ENCODE measurements at places on chromosomes 1 and 21.

DNA sequence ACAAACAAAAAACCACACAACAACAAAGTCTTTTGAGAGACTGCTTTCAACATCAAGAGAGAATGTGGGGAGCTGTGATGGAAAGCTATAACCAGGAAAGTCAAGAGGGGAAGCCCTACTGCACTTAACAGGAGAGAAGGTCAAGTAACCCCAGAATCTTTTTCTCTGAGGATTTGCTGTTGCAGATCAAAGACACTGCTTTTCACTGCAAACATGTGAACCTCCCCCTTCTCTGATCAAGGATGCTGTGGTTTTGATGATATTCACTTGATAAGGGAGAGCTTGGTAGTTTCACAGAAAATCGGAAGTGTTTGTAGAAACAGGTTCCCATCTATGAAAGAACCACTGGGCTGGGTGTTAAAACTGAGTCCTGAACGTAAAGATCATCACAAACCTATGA lies 4.8 kb downstream of the ETV3 start:
- DNase-seq, result no peak

- no peak for DNase-seq
Observed at GRCh38 chr1:177566495-177566894, 395.7 kb downstream of the BRINP2 start.

GRCh38 chr1:226627050-226627755 lies 78.6 kb downstream of the STUM start:
- no peak for DNase-seq

DNA sequence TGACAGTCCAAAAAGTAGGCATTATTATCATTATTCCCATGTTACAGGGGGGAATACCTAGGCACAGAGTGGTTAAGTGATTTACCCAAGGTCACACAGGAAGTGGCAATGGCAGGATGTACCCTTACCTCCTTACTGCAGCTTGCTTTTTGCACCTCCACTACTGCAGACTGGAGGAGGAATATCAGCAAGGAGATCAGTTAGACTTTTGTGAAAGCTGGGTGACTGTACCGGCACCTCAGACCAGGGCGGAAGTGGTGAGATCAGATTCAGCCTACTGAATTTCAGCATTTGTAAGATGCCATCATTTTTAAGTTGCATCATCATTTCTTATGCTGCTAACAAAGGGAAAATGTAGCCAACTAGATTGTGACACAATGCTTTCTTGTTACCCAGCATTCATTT lies 4.5 kb downstream of the ADARB1 start:
- DNase-seq, result no peak

DNA sequence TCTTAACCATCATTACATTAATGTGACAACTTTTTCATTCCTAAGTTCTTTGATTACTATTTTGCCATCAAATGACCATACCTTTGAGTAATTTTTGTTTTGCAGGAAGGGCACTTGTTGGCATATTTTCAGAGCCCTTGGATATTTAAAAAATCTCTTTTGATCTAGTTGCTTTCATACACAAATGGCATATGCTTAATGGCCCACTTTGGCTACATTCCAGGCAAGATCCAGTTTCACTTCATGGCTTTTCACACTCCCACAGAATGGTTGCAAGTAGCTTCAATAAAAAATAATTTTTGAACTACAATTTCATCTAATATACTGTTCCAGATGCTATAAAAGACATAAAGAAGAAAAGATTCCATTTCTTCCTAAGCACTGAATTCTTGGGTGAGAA lies 18.1 kb downstream of the ADAM30 start:
- DNase-seq, result no peak

GRCh38 chr1:228336308-228337030 lies 70.2 kb downstream of the TRIM11 start:
- no peak for DNase-seq

- DNase-seq, result no peak
Observed at GRCh38 chr1:217687511-217687910, 56.4 kb downstream of the SPATA17 start.

- DNase-seq, result no peak
Observed at GRCh38 chr1:70334436-70334835, 20.1 kb downstream of the ANKRD13C start.

- no peak for DNase-seq
Observed at GRCh38 chr1:172770071-172770470, 111.2 kb downstream of the FASLG start.

DNA sequence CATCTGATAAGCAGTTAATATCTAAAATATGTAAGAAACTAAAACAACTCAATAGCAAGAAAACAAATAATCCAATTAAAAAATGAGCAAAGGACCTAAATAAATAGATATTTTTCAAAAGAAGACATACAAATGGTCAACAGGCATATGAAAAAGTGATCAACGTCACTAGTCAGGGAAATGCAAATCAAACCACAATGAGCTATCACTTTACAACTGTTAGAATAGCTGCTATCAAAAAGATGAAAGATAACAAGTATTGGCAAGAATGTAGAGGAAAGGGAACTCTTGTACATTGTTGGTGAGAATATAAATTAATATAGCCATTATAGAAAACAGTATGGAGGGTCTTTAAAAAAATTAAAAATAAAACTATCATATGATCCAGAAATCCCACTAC lies 40.7 kb upstream of the NEK7 start:
- no peak for DNase-seq

DNA sequence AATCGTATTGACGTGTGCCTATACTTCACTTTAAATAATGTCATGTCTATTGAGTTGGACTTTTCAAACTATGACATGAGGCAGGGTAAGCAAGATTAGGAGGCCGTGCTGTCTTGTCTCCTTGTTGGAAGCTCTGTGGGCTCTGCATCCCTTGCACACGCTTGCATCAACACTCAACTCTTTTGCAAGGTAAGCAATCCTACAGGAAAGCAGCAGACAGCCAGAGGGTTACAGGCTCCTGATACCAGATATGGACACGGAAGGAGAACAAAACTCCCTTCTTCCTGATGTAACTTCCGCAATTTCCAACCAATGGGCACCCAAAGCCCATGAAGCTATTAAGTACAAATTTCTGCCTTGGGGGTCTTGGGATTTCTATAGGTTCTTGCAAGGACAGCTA lies 1520.7 kb upstream of the B3GALT2 start:
- no peak for DNase-seq

GRCh38 chr1:117843791-117844190 lies 85.6 kb downstream of the GDAP2 start:
- no peak for DNase-seq

GRCh38 chr1:66364578-66365391 lies 169.2 kb upstream of the SGIP1 start:
- DNase-seq, result no peak

DNA sequence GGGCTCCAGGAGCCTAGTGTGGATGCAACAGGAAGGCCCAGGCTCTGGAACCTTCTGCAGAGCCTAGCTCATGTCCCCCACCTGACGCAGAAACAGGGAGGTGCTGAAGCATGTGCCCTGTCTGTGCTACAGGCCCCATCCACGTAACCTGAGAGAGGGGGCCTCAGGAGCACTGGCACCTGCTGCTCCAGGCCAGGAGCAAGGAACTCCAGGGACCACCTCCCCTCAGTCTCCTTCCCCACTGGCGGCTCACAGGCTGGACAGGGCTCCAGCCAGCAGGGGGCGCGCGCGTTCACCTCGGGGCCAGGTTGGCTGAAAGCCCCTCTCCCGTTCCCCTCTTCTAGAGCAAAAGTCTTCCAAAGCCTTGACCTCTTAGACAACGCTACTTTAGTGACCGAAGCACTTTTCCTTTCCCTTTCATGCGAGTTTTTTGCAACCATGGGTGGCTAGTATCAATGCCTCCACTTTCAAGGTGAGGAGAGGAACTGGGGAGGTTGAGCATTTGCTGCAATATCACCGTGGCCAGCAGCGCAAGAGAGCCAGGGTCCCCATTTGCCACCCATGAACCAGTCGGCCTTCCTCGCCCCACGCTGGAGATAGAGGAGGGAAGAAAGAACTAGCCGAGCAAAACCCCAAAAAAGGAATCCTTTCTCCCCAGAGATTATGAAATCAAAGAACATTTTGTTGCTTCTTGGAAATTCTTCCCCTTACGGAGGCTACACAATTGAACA lies 52.4 kb upstream of the GPR157 start:
- peak; percentile 76 for DNase-seq

DNA sequence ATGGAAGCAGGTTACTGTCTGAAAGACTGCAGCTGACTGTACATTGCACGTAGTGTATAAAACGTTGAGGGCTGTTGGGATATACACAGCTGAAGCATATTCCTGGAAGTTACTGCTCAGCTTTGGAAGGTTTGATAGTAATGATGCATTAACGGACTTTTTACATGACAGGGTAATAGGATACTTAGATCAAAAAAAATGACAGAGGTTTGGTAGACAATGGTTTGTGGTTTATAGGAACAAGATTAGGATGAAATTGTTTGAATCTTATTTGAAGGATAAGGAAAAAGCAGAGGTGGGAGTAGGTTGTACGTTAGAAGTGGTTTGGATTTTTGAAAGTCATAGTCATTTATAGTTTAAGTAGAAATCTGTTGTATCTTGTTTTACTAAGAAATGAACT lies 33.0 kb downstream of the ADGRL2 start:
- no peak for DNase-seq

GRCh38 chr21:34073749-34074282 lies 438 bp downstream of the MRPS6 start:
- peak; percentile 55 for DNase-seq

GRCh38 chr1:54114001-54114400 lies 38.8 kb downstream of the CDCP2 start:
- no peak for DNase-seq

GRCh38 chr1:19337289-19337688 lies 25.2 kb downstream of the SLC66A1 start:
- no peak for DNase-seq

- no peak for DNase-seq
Observed at GRCh38 chr1:112143871-112144441, 154.5 kb upstream of the KCND3 start.

- DNase-seq, result no peak
Observed at GRCh38 chr1:10903821-10904220, 107.4 kb upstream of the CASZ1 start.

- no peak for DNase-seq
Observed at GRCh38 chr1:220243947-220244346, 28.3 kb downstream of the RAB3GAP2 start.

GRCh38 chr1:41678111-41678878 lies 193.8 kb upstream of the EDN2 start:
- DNase-seq, result no peak

- DNase-seq, result no peak
Observed at GRCh38 chr1:119743308-119743707, 25.4 kb downstream of the HMGCS2 start.

DNA sequence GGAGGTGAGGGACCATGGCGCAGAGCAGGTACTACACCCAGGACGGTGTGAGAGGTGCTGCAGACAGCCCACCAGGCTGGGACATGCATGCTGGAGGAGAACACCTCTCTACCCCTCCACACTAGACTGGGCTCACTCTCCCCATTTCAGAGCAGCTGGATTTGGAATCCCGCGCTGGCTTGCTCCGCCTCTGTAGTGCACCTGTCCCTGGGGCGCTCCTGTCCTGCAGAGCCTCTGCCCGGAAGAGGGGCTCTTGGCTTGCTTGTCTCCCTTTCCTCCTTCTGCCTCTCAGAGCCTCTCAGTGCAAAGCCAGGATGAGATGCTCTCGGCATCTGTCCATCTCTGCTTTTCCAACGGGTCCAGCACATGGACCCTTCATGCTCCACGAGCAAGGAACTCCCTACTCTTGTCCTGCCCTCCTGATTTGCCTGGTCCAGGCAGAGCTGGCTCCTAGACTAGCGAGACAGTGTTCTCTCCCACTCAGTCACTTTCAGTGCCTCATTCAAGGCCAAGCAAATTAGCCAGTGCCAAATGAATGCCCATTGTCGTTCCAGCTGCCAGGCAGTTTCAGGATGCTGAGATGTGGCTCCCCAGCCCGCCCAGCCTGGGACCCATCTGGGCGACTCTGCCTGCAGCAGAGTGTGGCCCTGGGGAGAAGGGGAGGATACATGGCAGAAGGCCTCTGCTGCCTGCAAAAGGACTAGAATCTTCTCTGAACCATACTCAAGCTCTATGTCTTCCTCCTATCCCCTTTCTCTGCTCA lies 33.7 kb downstream of the CDCA8 start:
- no peak for DNase-seq

DNA sequence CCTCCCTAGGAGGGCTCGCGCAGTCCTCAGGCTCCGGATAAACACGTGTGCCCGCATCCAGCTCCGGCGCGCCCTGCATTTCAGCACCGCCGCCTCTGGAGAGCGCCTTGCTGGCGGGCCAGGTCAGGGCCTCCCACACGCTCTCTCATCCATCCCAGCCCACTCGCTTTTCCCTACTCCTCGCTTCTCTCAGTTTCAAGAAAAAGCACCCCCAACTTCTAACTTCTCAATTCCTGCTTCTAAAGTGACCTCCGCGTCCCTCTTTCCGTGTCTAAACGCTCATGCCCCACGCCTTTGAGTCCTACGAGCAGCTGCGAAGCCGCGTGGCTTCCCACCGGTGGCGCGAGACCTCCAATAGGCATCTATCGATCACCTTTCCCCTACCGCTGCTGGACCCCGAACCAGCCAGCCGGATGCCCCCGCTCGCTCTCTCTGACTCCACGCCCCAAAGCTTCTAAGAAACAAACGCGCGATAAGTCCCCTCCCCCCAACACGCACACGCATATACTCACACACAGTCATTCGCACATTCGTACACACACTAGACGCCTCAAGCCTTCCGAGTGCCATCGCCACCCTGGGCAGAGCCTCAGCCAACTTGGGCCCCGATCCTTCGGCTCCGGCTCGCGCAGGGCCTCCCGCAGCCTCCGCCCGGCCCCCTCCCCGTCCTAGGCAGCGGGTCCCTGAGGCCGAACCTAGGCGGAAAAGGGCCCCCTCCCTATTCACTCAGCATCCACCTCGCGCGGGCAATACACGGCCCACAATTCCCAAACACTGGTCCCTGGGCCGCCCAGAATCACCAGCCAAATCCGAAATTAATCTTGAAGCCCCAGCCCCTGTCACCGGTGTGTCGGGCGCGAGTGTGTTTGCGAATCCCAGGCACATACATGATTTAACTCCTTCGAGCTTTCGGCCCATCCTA lies 1.1 kb downstream of the NMNAT2 start:
- DNase-seq, result peak; percentile 6

DNA sequence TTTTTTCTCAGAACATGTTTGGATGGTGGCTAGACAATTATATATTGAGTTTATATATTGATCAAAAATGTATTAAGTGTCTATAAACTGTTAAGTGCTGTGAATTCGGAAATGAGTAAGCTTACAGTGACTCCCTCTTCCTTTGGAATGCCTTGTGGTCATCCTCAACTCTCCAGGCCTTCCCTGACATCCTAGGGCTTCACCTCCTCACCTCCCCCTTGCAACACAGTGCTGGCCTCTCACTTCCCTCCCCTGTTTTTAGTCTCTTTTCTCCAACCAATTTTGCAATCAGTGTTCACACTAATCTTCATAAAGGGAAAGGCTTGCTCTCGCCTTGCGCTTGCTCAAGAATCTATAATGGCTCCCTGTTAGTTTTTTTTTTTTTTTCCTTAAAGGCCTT lies 95.1 kb upstream of the C1orf21 start:
- no peak for DNase-seq

Data from germinal center (tissue), 1 donor.